Neural crest cell (in vitro differentiated cells): ENCODE measurements at places on chromosomes 12 and 14.

DNA sequence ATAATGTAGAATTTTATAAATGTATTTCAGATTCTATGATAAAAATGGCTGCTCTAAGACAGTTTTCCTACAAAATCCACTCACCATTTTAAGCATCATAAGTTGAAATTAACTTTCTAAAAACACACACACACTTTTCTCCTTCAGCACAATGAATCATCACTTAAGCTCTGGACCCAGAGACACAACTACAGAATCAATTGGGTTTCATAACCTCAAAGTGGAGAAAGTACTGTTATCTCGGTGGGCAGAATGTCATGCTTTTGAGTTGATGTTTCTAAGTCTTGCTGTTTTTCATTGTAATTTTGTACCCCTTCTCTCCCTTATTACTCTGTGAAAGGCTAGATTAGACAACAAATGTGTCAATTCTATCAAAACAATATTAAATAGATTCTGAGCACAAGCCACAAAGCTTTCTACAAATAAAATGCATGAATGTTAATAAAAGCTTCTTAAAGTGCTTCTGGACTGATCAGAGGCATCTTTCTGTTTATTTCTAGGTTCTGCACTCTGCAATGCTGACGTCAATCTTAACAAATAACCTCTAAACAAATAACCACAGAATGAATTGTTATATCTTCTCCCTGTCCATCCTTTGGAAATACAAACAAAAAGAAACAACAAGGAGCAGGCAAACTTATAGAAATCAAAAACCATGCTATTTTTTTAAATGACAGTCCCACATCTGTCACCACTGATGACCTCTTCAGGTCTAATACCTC is 8.2 kb downstream of the IPO8 start:
- DNase-seq = no peak

DNA sequence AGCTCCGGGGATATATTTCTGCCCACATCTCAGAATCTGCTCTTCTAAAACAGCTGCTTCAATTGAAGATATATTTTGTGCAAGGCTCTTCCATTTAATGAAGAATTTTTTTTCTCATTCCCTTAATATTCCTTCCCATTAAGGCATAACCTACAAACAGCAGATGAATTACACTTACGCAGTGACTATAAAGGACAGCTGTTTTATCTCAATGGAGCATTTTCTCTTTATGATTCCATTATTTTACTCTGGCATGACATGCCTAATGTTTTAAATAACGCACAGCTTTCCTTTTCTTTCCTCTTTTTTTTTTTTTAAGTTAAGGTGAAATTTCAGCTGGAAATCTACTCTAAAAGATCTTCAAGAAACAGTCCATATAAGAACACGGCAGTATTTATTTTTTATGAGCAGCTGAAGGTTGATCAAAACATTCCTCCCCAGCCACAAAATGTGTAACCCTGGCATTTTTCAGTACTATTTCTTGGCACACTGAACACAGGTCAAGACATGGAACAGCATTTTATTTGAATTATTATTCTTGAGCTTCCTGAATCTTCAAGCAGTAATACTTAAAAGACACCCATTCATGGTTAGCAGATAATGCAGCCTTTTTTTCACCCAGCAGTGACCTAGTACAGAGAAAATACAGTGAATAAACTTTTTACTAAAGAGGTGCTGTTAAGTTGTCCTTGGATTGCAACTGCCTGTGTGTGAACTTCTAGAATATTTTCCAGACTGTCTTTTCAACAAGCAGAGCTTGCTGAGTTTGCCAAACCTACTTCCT is 118.1 kb upstream of the FOXN3 start:
- no peak for DNase-seq

DNA sequence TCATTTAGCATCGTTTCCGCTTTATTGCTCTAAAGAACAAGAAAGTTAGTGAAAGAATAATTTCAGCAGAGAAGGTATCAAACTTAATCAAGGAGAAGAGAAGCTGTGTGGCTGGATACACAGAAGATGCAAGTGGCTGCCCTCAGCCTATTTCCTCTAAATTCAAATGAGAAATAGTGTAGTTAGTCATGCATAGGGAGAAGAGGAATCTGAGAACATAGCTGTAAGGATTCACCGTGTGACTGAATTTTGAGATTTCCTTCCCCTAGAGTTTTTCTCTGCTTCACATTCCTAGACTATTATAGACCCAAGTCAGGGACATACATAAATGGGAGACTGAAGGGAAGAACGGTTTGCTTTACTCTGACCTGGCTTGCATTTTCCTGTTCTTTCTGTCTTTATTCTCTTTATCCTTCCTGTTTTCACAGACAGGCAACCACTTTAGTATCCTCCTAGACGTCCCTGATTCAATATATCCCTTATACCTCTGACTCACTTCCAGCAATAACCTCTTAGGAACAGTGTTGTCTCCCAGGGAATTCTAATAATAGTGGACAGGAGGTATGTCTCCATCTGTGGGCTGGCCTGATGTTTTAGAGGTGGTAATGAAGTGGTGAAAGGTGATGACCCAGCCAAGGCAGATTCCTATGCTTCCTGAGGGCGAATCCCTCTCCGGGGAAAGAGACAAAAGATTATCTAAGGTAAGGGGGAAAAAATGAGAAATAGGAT is 7.0 kb downstream of the RNASE10 start:
- DNase-seq = no peak

DNA sequence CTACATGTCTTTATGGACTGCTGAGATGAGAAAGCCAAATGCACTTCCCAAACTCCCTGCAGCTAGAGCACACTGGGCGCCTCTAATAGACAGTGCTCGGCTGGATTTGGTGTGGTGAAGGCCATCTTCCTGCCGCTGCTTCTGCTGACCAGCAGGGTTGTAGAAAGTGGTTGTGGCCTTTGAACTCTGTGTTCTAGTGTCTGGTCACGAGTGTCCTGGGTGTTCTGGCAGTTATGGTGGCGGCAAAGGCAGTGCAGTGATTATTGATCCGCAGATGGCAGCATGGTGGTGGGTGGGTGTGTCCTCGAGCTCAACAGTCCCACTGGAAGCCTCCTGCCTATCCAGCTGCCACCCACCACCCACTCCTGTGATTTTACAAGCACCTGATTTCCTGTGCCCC is 43.4 kb downstream of the SMIM41 start:
- DNase-seq = no peak

DNA sequence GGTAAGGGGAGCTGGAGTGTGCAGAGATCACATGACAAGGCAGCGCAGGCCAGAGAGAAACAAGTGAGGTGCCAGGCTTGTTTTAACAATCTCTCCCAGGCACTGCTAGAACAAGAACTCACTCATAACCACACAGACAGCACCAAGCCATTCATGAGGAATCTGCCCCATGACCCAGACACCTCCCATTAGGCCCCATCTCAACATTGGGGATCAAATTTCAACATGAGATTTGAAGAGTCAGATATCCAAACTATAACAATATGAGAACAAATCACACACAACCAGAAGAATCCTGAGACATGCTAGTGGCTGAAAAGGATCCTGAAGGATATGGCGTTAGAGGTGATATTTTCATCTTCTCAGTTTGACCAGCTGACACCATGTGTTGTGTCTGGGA is 21.9 kb downstream of the OR6J1 start:
- no peak for DNase-seq

- no peak for DNase-seq
These were observed at the start of gene PMCH for GRCh38 chr12:102197789-102198188. TSS of gene PMCH (minus strand) at chr12:102197833. CDS start at chr12:102197770, 63 bp downstream.

- DNase-seq = no peak
These were observed 9.4 kb downstream of the CARMIL3 start for GRCh38 chr14:24060984-24061913.
